Left renal pelvis (tissue), 4 donors: ENCODE measurements at places on chromosomes 1 and 21.

DNA sequence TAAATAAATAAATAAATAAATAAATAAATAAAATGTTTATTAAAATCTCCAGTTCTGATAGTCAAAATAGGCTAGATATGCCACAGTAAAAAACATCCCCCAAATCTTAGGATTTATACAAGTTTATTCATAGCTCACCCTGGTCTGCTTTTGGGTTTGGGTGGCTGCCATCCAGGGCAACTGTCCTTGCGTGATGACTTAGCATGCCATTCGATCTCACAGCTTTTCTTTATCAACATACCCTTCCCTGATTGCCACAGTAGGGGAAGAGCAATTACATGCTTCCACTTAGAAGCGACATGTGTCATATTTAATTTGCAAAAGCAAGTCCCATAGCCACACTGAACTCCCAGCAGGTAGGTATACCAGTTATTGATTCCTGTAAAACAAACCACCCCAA, 52.7 kb downstream of the TEX35 start:
- DNase-seq: no peak

DNA sequence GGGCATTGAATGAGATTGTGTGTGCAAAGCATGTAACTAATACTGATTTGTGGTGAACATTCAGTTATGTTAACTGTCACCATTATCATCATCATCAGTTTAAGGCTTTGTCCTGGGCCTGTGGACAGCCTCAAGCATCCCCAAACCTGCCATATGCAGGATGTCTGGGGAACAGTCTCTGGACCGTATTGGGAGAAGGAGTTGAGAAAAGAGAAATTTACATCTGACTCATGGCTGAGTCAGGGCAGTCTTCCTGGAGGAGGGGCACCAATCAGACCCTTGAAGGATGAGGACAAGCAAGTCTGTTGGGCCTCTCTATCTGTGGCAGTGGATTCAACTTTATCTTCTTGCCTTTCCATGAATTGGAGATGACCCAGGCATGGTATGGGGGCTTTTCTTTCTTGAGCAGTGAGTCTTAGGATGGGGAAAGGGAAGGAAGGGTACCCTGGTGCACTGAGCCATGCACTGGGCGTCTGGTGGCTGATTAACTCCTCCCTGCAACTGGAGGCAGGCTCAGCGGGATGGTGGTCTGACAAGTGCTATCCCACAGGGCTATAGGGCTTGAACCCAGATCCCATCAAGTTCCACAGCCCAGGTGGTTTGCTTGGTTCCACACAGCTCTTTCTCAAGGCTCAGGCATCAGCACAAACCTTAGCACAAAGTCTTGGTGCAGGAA, 2.9 kb downstream of the PADI3 start:
- DNase-seq: no peak

DNA sequence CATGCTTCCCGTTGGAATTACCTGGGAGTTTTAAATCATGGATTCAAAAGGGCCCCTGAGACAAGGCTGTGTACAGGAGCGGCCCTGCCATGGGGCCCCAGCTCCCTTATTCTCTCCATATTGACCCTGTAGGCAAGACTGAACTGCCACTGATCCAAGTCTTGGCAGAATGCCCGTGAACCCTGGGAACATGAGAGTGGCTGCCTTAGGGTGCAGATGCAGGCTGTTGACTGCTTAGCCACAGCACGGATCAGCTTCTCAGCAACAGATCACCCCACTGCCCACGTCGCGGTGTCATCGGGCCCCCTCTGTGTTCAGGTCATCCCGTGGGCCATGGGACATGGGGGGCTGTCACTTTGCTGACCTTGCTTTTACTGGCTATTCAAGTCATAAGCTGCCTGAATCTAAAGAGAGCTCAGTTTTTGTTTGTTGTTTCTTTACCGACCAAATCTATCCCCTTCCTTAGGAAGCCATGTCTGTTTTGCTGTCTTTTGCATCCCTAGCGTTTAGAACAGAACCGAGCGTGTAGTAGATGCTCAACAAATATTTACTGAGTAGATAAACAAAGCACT, 83.4 kb downstream of the MATN1 start:
- DNase-seq: no peak

GRCh38 chr1:109849655-109850054, 61.0 kb upstream of the CSF1 start:
- DNase-seq: no peak

DNA sequence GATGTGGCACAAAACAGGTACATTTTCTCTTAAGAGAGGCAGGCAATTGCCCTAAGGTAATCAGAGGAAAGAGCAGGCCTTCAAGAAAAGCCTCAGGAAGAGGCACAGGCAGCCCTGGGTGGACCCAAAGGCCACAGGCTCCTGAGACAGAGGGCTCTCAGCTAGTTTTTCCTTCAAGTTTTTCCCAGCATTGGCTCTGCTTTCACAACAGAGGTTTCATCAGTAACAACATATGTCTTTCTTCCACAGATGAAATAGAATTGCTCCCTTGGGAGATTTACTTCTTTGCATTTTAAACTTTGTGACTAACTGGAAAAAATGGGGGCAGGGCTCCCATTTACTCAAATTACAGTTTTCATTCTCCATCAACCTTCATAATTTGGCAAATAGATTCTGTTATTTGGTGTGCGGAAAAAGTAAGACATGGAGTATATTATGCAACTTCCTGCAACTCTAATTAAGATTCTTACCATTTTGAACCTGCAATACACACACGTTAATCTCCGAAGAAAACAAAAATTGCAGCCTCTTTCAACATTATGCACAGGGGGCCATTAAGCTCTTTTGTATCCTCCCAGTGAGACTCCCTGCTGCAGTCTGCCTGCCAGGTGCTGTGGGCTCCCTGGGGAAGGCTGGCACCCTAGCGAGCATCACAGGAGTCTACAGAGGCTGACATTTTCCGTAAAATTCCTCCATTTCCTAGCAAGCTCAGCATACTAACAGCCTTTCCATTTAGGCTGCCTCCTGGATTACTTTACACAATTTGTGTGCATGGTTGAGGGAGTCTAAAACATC, 282.3 kb downstream of the USH2A start:
- DNase-seq: no peak

DNA sequence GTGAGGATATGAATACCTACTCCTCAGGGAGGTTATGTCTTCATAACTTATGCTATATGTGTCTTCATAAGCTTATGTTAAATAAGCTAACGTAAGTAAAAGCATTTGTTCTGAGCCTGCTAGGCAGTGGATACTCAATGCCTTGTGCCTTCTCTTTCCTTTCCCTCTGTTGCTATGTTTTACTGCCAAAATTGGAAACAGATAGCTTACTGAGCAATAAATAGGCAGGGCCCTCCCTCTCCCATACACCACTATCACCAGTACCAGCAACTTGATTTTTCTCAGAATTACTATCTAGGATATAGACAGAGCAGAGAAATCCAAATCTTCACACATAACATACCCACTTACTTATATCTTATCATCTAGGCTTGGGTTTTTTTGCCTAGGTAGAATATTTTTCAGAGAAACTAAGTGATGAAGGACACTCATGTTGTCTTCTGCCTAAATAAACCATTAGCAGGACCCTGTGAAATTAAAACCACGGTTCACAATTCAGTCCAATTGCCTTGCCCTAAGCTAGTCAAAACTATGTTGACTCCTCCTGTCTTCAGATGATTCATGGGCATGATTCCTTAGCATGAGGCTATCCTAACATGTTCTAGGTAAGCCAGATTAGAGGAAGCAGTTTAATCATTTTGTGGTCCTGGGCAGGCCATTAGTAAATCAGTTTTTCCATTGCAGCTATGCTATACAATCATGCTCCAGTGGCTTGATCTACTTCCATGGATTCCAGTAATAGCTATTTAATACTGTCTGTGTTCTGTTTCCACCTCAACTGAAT, 15.9 kb upstream of the LRRC8C start:
- no peak for DNase-seq

- no peak for DNase-seq
Measured at GRCh38 chr1:219726480-219727272, 113.8 kb upstream of the ZC3H11B start.

DNA sequence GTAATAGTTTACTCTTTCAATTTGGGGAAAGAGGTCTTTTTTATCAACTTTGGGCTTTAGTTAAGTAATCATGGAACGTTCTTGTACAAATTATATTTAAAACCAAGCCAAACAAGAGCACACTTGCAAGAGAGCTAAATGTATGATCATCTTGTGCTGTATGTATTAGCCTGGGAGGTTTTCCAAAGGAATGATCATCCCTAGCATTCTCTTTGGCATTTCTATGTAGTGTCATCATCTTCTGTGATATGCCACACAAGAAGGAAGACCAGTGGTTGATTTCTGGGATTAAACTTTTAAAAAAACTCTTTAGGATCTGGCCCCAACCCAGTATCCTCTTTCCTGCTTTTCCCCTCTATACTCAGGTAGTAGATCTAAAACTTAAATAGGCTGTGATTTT, 38.4 kb upstream of the KCNQ4 start:
- DNase-seq: no peak

DNA sequence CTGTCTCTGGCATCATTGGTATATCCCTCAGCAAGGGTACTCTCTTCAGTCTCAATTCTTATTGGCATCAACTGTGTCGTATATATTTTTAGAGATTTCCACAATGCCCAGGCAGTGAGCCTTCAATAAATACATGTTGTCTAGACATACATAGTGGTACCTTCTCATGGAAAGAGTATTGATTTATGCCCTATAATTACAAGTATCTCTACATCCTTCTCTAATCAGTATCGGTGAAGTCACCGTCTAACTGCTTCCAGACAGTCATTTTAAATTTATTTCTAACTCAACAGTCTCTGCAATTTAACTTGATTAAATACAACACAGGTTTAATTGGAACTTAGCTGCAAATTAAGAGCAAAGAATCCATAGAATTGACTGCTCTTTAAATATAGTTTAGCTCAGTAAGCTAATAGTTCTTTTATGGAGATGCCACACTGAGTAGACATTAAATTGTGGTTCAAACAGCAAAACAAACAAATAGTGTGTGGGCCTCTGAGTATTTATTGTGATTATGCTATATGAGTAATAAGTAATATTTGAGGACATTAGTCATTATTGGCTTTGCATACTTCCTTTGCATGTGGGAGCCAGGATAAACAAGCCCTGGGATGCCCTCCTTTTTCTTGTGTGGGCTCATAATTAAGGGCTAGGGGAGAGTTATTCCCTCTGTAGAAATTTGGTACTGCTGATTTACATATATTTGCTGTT, 126.9 kb upstream of the DUSP10 start:
- DNase-seq: no peak

DNA sequence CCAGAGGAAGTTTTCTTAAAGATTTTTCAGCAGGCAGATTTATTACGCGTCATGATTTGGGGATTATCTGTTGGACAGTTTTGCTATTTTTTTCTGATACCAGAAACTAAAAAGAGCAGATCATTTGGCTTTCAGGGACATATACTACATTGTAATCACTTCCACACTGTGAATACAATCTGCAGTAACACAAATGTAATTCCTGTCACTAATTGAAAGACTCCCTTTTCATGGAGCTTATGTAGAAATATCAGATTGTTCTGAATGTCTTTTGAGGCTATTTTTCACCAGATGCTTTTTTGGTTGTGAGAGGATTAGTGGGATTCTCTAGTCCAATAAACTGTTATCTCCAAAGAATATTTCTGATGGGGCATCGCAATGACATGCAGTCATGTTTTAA, 464.2 kb downstream of the DISC1 start:
- no peak for DNase-seq

GRCh38 chr21:29465546-29465945, 166.8 kb downstream of the BACH1 start:
- no peak for DNase-seq

DNA sequence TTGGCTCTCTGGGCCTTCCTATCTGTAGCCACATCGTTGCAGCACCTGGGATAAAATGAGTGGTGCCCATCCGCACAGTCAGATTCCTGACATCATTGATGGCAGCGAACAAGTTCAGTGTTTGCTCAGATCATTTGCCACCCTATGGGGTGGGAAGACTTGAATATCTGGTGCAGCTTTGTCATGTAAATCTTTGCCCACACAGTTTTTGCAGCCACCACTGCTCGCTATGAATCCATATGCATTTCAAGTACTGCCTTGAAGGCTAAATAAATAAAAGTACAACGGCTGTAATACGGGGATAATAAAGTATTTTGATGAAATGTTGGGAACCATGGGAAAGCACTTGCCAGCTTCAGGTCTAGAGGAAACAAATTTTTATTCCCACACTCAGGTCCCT, 56.3 kb upstream of the COA6 start:
- DNase-seq: no peak

DNA sequence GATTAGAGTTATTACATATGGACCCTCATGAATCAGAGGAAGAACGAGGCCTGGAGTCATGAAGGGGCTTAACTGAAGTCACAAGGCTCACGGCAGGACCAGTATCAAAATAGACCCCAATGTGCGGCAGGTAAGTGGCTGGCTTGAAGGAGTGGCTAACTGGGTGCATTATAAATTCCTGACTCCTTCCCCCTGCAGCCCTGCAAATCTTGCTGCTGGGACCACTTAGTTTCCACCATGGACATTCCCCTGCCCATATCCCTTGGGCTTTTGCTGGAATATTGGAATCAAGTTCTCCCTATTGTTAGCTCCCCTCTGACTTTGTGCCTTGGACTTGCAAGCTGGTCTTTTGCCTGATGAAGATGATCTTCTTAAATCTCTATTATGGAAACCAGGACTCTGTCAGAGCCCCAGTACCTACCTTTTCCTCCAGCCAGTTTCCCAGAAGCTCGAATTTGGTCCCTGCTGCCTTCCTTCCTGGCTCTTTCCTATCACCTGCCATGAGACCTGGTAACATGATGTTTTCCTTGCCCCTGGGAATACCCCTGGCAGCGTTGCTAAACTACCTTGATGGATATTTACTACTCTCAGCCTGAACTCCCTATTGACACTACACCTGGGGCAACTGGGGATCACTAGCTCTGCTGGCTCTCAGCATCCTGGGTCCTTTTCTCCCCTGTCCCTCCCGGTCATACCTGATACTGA, 156.0 kb upstream of the JUN start:
- no peak for DNase-seq

GRCh38 chr21:36015045-36015444, 45.3 kb downstream of the SETD4 start:
- DNase-seq: no peak

GRCh38 chr1:205430696-205431305, 8.9 kb upstream of the LEMD1 start:
- no peak for DNase-seq

- no peak for DNase-seq
Measured at GRCh38 chr1:187157115-187157514, 328.4 kb downstream of the PLA2G4A start.

DNA sequence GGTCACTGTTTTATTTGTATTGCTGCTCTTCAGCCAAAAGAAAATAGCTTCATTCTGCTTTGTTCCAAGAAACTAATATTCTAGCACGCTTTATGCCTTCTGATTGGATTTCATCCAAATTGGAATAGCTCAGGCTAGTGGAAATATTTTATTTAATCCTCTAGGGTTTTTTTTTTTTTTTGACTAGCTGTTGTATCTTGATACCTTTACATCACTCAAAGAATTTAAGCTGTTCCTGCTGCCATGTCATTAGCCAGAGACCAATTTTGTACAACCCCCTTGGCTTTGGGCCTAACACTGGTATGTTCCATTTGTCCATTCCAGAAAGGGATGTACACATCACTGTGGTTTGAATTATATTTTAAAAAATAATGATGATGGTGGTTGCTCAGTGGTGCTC, 103.0 kb downstream of the DISC1 start:
- DNase-seq: no peak
